ENCODE measurements at places on chromosomes 11 and 22. TPM values are rescaled to one million over a fixed set of nuclear protein-coding genes. Genes with fewer than 3 reads are reported as not detected.

DNA sequence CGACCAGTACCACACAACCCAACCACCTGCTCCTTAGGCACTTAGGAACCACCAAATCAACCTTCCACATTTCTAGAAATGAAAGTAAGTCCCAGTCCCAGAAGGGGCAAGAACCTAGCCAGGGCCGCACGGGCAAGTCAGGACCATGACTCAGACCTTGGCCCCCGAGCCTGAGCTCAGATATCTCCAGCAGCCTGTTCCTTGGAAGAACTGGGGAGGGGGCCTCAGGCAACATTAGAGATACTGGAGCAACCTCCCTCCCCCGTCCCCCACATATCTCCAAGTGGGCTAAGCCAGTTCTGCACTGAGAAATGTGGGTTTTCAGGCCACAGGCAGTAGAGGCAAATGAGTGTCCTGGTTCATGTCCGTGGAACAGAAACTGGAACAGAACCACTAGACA lies 7.7 kb downstream of the ARAP1 start:
- DNase-seq: no peak

- DNase-seq: no peak
These were observed 53.9 kb upstream of the CEP126 start for GRCh38 chr11:101860696-101861427.

Gene MTFP1
- total RNA-seq: 10.5 TPM

- no peak for DNase-seq
These were observed 12.1 kb downstream of the OR10D3 start for GRCh38 chr11:124195189-124195734.

Gene ACR
- total RNA-seq: not detected

Gene NCF4
- not detected for total RNA-seq

Gene CCDC157
- total RNA-seq: 2.9 TPM

DNA sequence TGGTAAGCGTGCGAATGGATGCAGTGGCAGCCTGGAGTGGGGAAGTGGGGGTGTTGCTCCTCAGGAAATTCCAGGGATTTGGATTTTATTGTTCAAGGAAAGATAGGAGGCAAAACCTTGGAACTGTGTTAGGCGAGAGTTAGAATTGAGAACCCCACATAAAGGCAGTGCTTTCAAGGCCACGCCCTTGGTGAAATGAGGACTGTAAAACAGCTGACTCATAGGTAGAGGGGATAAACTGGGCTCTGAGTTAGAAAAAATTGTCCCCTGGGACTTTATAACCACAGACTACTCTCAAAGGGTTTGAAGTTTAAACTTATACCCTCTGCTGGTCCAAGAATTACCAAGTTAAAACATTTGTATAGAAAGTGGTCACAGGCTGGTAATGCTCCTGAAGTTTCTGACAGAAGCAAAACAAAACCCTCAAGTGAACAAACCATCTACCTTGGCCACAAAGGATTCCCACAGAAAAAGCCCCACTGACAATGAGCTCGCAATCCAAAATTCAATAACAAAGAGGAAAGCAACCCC lies 250.3 kb upstream of the TBCEL start:
- DNase-seq: peak; percentile 30

DNA sequence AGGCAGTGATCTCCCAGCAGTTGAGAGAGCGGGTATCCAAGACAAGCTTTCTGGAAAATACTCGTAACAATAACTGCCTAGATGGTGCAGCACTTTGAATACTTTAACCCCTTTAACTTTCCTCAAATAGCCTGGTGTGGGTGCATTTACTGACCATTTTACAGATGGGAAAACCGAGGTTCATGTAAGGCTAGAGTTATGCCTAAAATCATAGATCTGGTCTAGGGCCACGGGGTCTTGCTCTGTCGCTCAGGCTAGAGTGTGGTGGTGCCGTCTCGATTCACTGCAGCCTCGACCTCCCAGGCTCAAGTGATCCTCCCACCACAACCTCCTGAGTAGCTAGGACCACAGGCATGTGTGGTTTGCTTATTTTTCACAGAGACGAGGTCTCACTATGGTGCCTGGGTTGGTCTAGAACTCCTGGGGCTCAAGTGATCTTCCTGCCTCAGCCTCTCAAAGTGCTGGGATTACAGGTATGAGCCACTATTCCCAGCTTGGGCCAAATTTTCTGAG lies 269.2 kb upstream of the SYN3 start:
- no peak for DNase-seq

Gene CHST1
- total RNA-seq: 0.16 TPM

Gene PAAF1
- 16.0 TPM for total RNA-seq

DNA sequence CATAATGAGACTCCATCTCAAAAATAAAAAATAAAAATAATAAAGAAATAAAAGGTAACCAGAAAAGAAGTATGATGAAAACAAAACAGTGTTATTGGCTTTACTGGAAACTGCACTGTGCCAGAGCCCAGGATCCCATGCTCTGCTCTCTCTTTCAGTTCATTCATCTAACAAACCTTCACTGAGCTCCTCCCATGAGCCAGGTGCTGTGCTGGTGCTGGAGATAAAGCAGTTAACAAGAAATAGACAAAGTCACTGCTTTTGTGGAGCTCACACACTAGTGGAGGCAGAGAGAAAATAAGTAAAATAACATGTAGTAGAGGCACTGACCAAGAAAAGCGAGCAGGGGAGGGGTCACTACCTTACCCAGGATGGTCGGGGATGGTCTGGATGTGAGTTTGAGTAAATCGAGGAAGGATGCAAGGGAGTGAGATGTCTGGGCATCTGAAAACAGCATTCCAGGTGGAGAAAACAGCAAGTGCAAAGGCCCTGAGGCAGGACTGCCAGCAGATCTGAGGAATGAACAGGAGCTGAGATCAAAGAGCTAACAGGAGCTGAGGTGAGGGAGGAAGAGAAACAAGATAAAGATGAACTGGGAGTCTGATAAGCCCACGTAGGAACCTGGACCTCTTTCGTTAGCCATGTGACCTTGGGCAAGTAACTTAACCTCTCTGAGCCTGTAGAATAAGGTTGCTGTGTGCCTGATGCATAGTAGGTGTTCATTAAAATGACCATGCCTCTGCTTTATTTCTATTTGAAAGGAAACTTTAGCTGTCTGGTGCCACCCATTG lies 31.3 kb upstream of the CD82 start:
- DNase-seq: no peak

GRCh38 chr11:75873417-75874221 lies 58.6 kb downstream of the UVRAG start:
- DNase-seq: no peak

DNA sequence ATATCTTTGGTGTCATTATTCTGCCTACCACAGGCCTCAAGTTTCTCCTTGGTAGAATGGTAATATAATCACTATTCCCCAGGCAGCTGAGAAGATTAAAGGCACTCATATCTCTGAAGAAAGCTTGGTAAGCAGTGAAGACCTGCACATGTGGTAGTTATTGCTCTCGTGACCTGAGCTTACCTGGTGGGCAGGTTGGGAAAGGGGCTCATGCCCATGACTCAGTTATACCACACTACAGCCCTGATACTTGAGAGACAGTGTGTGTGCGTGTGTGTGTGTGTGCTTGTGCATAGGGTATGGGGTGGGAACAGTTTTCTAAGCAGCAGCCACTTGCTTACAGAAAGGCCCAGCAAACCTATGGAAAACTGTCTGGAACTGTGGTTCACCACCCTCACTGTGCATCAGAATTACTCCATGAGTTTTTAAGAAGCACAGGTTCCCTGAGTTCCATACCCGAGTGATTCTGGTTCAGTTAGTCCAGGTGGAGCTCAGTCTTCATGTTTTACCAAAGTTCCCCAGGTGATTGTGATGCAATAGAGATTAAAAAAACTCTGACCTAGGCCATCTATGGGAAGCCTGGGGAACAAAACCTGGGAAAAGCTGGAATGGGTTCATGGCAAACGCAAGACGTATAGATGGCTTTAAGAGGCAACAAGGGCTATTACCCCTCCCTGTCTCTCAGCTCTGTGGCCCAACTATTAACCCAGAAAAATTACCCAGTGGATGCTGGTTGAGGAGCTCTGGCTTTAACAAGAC lies 79.0 kb upstream of the ZBED5 start:
- no peak for DNase-seq
